ENCODE measurements at places on chromosomes 4 and X.

- DNase-seq = peak; percentile 54
Observed at GRCh38 chr4:13656569-13657405, 29.3 kb upstream of the BOD1L1 start.

GRCh38 chrX:68059469-68059868 is 373.8 kb downstream of the OPHN1 start:
- no peak for DNase-seq

DNA sequence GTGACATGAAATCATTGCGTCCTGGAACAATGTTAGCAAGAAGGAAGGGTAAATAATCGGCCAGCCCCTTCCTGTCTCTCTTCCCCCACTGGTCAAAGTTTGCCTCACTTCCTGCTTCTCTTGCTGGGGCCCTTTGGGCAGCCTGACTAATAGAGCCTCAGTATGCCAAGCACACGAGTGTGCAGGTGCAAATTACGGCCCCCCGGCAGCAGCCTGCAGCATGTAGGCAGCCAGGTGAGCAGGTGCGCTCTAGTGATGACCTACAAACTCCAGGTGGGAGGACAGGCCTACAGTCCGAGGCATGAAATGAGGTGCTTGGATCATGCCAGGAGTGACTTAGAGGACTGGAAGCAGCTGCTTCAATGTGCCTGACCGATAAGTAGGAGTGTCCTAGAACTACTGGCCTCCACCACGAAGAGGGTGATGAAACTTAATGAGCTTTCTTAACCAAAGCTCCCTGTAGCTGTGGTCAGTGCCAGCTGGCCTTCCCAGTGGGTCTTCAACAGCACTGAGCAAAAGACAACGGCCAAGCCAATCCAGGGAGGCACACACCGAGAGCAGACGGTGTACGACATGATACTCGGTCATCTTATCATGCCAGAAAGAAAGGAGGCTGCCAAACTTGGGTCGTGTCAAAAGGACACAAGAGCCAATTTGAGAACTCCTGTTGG is 26.1 kb upstream of the FAT1 start:
- DNase-seq = no peak

- no peak for DNase-seq
Observed at GRCh38 chr4:16240300-16240699, 14.0 kb upstream of the TAPT1 start.

DNA sequence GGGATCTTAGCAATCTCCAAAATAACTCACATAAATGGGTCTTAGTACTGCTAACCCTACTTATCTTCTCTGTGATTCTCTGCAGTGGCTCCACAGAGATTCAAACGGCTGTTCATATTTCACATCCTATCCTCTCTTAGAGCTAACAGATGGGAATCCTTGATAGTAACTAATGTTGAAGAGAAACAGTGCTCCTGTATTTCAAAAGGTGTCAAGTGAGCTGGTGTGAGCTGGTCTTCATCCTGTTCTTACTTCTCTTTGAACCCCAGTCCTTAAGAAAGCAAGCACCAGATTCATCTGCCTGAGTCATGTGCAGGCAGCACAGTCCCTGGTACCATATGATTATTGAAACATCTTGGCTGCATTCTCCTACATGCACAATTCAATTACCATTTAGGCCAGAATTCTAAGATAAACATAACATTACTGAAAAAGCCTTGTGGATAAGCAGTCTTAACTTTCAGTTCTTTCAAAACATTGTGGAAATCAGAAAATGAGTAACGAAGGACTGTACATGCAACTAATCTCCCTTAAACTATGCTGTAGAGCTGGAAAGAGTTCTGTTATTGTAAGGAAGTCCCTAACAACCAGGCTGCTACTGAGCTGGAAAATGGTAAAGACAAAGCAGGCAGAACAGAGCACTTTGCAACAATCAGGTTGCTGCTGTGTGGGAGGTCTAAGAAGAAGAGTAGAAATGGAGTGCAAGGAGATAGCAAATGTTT is 153.1 kb downstream of the NPNT start:
- DNase-seq = no peak

- DNase-seq = peak; percentile 20
Observed at GRCh38 chr4:171583790-171584189, 229.4 kb upstream of the GALNTL6 start.

- no peak for DNase-seq
Observed at GRCh38 chrX:67674741-67675140, 130.9 kb downstream of the AR start.

GRCh38 chr4:70559211-70559830 is 32.7 kb upstream of the AMBN start:
- peak; percentile 44 for DNase-seq

GRCh38 chr4:22573198-22573597 is 57.3 kb upstream of the ADGRA3 start:
- no peak for DNase-seq

GRCh38 chr4:128630871-128631270 is 178.6 kb upstream of the JADE1 start:
- DNase-seq = no peak

DNA sequence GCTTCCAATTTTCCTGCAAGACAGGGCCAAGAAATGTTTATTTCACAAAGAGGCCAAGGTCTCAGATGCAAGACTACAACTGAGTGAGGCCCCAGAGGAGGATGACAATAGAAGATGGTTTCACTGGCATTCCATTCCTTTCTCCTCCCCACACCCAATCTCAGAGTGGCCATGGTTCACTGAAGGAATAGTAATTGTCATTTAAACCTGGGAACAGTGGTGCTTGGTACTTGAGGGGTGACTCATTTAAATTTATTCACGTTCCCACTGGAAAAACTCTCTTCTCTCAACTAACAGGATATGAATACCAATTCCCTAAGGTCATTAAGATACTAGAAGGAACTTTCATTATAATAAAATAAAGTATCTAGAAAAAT is 35.3 kb upstream of the CXCL8 start:
- DNase-seq = no peak

DNA sequence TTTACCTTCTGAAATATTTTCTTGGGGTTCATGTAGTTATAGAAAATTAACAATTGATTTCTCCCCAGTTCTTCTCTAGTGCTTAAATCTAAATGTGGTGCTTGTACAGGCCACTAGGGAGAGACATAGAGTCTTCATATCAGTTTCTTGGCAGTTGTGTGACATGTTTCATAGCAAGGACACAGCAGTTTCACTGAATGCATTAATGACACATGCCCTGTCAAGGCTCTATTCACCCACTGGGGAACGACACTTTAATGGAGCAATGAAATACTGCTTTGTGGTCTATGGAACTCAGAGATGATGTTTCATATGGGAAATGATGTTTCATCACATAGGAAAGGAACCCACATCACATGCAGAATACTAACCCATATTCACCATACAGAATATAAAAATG is 2.8 kb downstream of the VEGFC start:
- peak; percentile 70 for DNase-seq

GRCh38 chr4:85475631-85476233 is 782 bp downstream of the ARHGAP24 start:
- DNase-seq = peak; percentile 68

GRCh38 chr4:168643111-168643795 is 146.4 kb downstream of the PALLD start:
- no peak for DNase-seq

DNA sequence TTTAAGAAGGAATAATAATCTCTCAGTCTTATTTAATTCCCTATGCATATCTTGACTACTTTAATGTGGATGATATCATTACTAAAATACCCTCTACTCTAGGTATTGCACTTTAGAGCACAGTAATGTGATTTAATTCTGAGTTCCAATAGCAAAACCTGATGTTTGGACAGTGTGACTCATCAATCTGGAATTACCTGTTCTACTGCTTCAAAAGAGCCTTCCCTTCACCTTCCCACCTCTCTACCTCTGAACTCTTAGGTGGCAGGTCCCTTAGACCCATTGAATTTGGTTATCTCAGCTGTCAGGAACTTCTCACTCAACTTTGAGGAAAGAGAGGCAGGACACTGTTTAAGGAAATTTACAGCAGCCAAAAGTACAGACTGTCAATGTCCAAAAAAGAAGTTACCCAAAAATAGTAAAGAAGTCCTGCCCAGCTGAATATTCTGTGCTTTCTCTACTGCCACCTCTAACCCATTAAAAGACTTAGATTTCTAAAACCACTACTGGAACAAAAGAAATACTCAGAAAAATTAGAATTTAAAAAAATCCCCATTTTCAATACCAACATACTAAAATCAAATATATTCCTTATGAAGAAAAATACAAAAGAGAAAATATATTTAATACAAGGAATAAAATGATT is 123.1 kb upstream of the GPM6A start:
- no peak for DNase-seq

- no peak for DNase-seq
Observed at GRCh38 chr4:94216394-94216793, 8.7 kb downstream of the SMARCAD1 start.

- no peak for DNase-seq
Observed at GRCh38 chr4:139873111-139873860, 207.7 kb downstream of the MGST2 start.

- no peak for DNase-seq
Observed at GRCh38 chr4:139537292-139537691, 18.7 kb downstream of the SETD7 start.

DNA sequence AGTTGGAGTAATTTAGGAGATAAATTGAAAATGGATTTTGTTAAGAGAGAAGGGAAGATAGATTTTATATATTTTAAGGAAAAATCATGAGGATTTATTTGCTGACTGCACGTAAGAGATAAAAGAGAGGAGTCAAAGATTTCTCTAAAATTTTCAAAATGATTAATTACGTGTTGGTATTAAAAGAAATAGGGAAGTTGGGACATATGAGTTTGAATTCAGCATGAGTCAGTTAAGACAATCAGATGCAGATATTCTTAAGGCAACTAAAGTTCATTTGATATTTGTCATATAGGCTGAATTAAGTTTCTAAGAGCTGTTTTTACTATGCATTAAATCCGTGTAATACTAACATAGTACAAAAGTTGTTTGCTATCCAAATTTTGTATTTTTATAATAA is 46.9 kb downstream of the TET2 start:
- DNase-seq = no peak

- peak; percentile 76 for DNase-seq
Observed at GRCh38 chr4:133150486-133151340, 1.6 kb downstream of the PCDH10 start.

DNA sequence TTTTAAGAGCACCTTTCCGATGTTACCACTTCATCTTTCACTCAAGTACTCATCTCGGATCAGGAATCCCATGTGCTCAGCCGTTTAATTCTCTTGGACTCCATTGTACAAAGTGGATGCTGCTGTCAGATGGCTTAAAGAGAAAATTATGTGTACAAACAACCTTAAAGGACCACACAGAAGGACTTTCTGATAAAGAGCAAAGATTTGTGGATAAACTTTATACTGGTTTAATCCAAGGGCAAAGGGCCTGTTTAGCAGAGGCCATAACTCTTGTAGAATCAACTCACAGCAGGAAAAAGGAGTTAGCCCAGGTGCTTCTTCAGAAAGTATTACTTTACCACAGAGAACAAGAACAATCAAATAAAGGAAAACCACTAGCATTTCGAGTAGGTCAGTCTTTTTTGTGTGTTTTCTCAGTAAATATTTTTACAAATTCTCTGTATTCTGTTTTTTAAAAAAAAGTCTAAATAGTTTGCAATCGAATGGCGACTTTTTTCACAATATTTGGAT is 20.1 kb downstream of the MMAA start:
- peak; percentile 45 for DNase-seq

- no peak for DNase-seq
Observed at GRCh38 chrX:109373468-109373867, 108.4 kb downstream of the GUCY2F start.

- DNase-seq = no peak
Observed at GRCh38 chrX:39356119-39356807, 555.0 kb downstream of the MID1IP1 start.

GRCh38 chrX:16778545-16778944 is 7.7 kb upstream of the TXLNG start:
- DNase-seq = no peak

GRCh38 chrX:18455384-18455783 is 30.0 kb downstream of the CDKL5 start:
- DNase-seq = no peak

DNA sequence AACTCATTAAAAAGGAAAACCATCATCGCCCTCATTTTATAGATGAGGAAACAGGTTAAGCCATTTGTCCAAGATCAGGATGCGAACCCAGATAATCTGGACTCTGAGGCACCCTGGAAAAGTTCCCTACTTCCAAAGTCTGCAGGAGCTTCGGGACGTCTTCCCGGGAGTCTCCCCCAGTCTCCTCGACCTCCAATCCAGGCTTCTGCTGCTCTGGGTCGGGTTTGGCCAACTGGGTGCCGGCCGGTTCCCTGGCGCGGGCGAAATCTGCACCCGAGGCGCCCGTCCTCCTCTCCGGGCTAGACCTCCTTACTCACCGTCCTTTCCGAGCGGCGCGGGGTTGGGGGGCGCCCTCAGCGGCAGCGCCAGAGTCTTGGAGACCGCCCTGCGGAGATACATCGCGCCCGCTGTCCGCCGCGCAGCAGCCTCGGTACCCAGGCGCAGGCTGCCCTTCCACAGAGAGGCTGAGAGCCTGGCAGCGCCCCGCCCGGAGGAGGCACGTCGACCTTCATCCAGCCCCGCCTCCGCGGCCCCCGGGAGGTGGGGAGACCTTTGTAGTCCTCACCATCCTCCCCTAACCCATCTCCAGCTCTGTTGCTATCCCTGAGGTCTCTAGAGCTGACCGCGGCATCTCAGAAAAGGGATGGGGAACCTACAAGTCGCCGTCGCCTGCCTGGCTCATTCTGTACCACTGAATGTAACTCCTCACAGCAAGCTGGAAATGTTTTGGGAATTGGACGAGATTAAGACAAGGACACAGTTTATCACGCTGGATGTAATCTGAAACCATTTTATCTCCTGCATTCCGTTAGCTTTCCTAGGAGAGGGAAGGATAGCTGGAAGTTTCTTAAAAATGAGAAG is at the start of gene MGARP:
MGARP (minus strand) TSS at position 466 of the 861 bp plus-strand sequence; CDS start at position 399, 67 bp downstream.
- no peak for DNase-seq

DNA sequence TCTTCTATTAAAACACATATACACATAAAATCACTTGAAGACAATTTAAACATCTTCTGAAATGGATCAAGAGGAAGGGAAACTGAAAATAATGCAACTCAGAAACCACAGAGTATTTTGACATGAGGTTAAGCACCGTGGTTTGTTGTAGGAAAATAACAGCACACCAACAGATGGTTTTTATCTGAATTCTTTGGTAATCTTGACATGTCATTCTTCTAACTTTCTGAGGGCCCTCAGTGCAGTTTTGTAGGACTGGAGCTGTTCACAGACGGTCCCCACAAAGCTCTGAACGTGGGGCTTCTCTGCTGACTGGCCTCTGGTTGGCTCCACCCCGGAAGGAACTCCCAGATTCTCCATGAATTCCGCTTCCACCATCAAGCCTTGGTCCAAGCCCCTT is 16.0 kb upstream of the TLR8 start:
- no peak for DNase-seq

DNA sequence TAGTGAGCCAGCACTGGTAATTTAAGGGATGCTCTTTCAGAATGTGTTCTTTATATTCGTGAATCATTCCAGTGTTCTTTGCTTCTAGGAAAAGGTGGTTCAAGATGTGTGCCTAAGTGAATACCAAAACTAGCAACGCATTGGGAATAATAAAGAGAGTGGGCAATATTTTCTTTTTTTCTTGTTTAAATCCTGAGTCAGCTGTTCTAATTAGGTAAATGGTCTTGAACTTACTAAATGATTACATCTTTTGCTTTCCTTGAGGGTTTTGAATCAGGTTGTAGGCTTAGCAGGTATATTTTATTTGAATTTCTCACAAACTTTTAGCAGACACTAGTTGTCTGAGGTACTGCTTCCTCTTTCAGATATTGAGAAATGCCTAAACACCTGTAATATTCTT is 29.5 kb downstream of the ENPEP start:
- DNase-seq = no peak
